GM12878 (cell line): ENCODE measurements at places on chromosomes 12 and 14.

DNA sequence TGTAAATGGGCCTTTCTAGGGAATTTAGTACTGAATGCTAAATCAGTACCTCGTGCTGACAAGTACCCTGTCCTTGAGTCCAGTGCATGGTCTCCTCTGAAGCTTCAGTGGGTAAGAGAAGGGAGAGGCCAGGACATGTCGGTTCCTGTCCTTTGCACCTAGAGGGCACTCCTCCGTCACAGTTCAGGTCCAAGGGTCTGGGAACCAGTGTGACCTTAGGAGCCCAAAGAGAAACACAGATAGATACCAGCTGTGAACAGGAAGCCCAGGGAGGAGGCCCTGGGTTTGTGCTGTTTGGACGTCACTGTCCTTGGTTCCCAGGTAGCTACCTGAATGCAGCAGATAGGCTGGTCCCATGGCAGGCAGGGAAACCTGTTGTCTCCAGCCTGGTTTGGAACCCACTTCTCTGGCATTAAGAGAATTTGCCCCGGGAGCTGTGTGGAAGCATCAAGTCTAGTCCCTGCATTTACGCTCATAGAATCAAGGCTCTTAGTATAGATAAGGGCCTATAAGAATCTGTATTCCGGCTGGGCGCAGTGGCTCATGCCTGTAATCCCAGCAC is 3.9 kb upstream of the FGF23 start:
- DNase-seq, result no peak

GRCh38 chr12:29578070-29578469 is 80.6 kb upstream of the OVCH1 start:
- no peak for DNase-seq

DNA sequence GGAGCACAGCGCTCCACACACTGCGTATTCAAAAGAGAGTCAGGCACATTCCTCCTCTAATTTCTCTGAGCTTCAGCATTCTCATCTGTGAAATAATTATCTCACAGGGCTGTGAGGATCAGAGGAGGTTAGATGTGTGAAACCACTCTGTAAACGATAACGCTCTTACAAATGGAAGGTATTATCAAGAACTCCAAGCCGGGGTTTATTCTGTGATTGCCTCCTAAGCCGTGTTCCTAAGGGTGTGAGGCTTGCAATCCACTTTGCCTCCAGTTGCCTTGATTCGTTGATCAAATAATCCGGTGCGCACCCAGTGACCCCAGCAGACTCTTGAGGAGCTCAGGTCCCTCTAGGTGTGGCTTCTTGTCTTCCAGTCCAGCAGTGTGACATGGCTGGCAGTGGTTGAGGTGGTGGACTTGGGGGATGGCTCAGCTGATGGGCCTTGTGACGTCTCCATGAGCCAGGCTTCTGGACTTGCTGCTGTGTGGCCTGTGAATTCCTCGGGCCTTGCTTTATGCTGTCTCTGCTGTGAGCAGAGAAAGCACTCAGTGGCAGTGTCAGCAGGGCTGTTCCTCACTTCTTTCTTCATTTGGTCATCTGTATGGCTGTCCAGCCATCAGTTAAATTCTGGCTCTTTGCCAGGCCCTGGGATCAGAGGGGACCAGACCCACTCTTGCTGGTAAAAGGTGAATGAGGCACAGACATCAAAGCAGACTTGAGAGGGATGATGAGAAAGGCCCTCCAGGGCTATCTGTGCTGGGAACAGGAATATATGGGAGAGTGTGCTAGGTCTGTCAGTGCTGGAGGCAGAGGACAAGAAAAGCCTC is 71.0 kb downstream of the SLC25A47 start:
- no peak for DNase-seq

- DNase-seq, result no peak
Observed at GRCh38 chr12:12686925-12687324, 9.1 kb downstream of the GPR19 start.

DNA sequence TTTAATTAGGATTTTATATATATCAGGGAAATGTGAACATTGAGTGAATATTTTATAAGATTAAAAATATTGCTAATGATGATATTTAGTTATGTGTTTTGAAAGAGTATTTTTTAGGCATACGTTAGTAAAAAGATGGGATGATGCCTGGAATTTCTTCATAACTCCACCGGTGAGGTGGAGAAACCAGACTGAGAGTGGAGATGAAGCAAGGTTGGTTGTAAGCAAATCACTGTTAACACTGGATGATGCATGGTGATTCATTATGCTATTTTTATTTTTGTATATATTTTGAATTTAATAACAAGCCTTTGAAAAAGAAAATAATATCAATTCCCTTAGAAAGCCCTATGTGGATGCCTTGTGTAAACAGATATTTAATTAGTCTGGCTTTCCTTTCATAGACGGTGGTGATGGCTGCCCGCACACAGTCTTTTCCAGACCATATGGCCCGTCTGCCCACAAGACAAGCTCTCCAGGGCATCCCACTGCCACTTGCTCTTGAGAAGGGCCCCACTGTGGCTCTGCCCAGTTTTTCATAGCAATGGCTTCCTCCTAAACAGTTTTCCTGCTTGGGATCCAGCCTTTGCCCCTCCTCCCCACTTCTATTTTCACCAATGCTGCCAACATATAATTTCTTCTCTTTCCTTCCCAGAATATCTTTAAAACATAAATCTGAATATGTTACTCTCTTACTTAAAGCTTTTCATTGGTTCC is 95.4 kb downstream of the HELB start:
- DNase-seq, result no peak

DNA sequence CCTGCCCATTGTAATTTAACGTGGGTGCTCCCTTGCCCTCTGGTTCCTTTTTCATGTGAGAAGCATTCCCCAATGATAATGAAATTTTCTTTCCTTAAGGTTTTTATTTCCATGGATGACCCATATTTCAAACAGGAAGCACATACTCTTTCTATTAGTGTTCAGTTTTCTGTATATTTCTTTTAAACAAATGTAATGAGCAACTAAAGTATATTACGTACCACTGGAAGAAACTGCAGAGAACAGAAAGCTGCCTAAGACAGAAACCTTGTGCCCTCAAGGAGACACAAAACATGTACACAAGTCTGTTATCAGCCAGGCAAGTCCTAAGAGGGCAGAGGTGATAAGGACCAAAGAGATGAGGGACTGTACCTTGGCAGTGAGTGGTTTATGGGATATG is 414.9 kb downstream of the ETNK1 start:
- DNase-seq, result no peak

DNA sequence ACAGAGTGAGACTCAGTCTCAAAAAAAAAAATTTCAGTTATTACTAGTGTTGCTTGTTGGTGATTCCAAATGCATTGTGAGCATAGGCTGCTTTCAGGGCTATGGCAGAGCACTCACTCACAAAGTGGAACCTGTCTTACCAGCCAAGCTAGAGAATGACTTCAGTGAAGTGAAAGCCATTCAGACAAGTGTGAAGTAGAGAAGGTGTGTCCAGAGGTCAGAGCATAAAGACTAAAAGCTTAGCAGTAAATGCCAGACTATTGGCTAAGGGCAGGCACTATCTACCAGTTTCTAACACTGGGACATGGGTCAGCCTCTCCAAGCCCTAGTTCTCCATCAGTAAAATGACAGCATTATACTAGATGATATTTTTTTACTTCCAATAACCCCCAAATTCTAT is 12.7 kb downstream of the PPP1R36 start:
- DNase-seq, result no peak

GRCh38 chr12:56709759-56710376 is 15.2 kb downstream of the NACA start:
- DNase-seq, result no peak

- no peak for DNase-seq
Observed at GRCh38 chr12:47378907-47379306, 299.1 kb upstream of the AMIGO2 start.

- DNase-seq, result no peak
Observed at GRCh38 chr12:70002912-70003255, 177.9 kb downstream of the MYRFL start.

GRCh38 chr12:19021646-19022045 is 107.9 kb upstream of the PLEKHA5 start:
- DNase-seq, result no peak

- no peak for DNase-seq
Observed at GRCh38 chr12:75764091-75764841, 252.9 kb upstream of the KRR1 start.

GRCh38 chr12:79058342-79058741 is 193.8 kb downstream of the SYT1 start:
- DNase-seq, result no peak

- peak; percentile 83 for DNase-seq
Observed at GRCh38 chr12:19894803-19895202, 455.5 kb downstream of the AEBP2 start.

DNA sequence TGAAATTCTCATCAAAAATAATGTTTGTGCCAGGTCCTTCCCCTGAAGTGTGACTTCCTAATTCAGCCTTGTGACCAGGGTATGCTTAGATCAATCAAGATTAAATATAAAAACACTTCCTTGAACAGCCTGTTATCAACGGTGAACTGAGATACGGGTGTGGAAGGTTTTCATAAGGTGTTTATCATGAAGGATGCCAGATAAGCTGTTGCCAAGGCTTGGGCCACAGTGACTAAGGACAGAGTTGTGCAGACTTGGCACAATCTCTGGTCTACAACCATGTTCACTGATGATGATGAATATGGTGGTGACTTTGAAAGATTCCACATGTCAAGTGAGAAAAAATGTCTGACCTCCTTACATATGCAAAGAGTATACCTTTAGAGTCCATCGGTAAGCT is 51.3 kb upstream of the LIN7A start:
- no peak for DNase-seq

- DNase-seq, result no peak
Observed at GRCh38 chr12:25194722-25195055, 271 bp downstream of the DNAI7 start.

- no peak for DNase-seq
Observed at GRCh38 chr14:44384093-44384492, 123.0 kb downstream of the FSCB start.

GRCh38 chr12:85356596-85357385 is 76.8 kb downstream of the ALX1 start:
- DNase-seq, result no peak

DNA sequence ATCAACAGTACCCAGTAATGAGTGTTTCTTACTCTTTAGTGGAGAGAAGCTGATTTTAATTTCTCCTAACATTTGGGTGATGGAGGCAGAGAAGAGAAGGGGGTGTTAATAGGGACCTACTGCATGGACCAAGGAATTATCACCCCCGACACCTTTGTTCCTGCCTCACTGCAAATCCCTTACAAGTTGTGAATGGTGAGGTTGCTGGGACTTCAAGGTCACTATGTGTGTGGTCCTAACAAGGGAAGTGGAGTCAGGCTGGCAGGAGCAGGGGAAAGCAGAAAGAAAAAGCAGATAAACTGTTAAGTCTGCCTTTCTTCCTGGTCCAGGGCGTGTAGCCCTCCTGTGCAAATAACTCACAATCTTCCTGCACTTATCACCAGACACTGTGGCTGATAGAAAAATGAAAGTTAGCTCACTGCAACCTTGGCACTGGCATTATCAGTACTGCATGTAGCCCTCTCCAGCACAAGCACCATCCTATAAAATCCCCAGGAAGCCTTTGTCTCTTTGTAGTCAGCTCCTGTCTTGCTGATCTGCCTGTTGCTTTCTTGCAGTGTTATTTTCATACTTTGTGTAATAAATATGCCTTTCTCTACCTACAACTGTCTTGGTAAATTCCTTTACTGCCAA is 112.3 kb upstream of the DNM1L start:
- no peak for DNase-seq

- no peak for DNase-seq
Observed at GRCh38 chr12:126663304-126664094, 1598.3 kb downstream of the AACS start.

DNA sequence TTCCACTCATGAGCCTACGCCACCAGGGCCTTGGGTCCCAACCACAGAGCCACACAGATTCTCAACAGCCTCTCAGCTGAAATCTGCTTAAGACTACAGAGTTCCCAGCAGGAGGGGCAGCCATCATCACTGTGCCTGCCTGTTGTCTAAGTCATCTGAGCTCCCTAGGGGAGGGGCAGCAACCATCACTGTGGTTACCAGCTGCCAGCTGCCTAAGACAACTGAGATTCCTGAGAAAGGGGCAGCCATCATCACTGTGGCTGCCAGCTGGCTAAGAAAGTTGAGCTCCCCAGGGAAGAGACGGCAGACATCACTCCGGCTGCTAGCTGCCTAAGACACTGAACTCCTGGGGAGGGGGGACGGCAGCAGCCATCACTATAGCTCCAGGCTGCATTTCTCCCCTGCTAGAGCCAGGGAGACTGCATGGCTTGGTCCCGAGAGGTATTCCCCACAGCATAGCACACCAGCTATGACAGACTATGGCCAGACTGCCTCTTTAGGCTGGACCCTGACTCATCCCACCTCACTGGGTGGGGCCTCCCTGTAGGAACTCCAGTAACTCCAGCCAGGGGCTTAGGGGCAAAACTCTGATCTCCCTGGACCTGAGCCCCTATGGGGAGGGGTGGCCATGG is 37.2 kb upstream of the C14orf132 start:
- DNase-seq, result no peak

GRCh38 chr12:99386907-99387306 is 260.6 kb upstream of the GARIN6 start:
- DNase-seq, result no peak

- DNase-seq, result no peak
Observed at GRCh38 chr14:56585461-56586084, 6.0 kb downstream of the TMEM260 start.

GRCh38 chr12:50282721-50283228 is 545 bp downstream of the LIMA1 start:
- no peak for DNase-seq

- no peak for DNase-seq
Observed at GRCh38 chr12:30361145-30361544, 334.5 kb downstream of the IPO8 start.

GRCh38 chr14:76546426-76547221 is 170.7 kb downstream of the ESRRB start:
- DNase-seq, result no peak

DNA sequence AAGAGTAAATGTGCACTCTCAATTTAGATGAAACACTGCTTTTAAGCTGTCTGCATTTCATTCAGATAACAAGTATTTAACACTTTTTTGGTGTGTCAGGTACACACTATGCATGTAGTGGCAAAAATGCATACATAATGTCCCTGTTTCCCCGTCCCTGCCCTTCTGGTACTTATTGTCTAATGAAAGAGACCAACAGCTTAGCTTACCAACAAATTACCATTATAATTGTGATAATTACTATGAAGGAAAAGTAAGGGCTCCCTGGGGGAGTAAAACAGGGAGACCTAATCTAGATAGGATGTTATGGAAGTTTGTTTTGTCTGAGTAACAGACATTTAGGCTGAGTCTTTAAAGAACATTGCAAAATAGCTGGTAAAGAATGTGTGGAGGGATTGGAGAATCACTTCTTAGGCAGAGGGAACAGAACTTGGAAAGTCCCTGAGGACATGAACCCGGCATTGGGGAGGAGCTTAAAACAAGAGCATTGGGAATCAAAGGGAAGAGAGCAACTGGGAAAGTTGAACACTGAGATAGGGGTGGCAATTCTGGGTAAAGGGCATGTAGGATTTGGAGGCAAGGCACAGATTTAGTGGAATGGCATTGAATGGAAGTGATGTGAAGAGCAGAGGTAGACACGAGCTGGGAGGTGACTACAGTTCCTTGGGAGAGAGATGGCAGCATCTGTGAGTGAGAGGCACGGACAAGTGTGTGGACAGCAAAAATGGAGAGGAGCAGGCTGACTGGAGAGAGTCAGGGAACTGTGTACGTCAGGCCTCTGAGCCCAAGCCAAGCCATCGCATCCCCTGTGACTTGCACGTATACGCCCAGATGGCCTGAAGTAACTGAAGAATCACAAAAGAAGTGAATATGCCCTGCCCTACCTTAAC is 181.6 kb downstream of the GRIP1 start:
- DNase-seq, result no peak

GRCh38 chr14:55450124-55450523 is 9.7 kb upstream of the TBPL2 start:
- DNase-seq, result no peak
